ENCODE measurements at places on chromosomes 11 and 22.

DNA sequence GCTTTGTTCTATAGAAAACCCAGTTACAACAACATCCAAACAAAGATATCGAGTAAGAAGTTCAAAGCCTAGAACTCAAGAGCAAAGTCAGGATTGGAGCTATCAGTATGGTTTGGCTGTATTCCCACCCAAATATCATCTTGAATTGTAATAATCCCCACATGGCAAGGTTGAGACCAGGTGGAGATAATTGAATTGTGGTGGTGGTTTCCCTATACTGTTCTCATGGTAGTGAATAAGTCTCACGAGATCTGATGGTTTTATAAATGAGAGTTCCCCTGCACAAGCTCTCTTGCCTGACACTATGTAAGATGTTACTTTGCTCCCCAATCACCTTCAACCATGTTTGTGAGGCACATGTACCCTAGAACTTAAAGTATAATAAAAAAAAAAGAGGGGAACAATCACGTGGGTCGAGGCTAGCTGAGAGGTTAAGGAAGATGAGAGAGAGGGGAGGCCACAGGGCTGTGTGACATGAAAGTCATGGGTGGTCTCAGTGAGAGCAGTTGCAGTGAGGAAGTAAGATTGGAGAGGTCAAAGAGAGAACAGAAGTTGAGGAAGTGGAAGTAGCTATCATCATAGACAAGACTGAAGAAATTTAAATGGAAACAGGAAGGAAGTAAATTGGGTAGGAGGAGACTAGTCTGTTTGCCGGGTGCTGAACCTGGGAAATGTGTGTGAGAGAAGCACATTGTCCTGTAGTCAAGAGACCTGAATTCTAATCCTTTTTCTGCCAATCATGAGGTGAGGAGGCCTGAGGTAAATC, 80.1 kb upstream of the CD44 start:
- H3K4me3 ChIP-seq: no peak overlapping the region
- no peaks in the 10 kb centered on the region for H3K36me3 ChIP-seq
- H3K27ac ChIP-seq: no peak overlapping the region
- H3K27me3 ChIP-seq: no peaks in the 10 kb centered on the region
- no peak for DNase-seq

GRCh38 chr11:8532475-8532874, 61.6 kb downstream of the STK33 start:
- no peak overlapping the region for H3K27ac ChIP-seq
- H3K4me3 ChIP-seq: no peak overlapping the region
- no peak for DNase-seq
- H3K27me3 ChIP-seq: no peaks in the 10 kb centered on the region

GRCh38 chr11:77455740-77456139, 18.2 kb downstream of the PAK1 start:
- DNase-seq: no peak
- no peaks in the 10 kb centered on the region for H3K27me3 ChIP-seq
- H3K27ac ChIP-seq: no peak overlapping the region
- no peaks in the 10 kb centered on the region for H3K36me3 ChIP-seq

DNA sequence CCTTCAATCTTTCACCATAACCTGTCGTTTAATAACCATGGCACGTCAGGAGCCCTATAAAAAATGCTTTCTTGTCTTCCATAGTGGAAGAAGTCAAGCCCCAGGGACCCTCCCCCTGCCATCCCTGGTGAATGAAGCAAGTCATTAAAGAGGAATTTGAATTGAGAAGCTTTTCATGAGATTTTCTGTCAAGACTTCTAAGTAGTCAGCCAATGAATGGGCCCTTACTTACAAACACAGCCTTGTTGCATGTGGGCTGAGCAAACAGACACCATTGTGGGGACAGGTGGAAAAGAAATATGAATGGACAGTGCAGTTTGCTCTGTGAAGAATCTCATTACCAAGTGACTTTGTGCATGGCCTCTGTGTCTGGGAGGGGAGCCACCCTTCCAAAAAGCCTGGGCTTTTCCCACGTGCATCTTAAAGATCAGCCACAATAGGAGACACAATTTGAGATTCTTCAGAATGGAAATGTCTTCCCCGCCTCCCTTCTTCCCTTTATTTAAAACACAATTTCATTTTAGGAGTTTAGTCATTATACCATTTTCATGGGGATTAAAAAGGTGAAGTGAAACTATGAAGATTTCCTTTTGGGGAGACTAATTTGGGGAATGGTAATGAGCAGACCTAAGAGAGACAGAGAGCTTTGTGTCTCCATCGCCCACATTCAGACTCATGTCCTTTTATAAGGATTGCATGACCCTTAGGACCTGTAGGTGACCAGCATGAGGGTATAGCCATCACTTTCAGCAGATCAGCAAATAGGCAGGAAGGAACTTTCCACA, 152.0 kb downstream of the LRRC4C start:
- H3K4me3 ChIP-seq: no peak overlapping the region
- H3K27me3 ChIP-seq: no peaks in the 10 kb centered on the region
- no peaks in the 10 kb centered on the region for H3K36me3 ChIP-seq
- no peaks in the 10 kb centered on the region for H3K4me1 ChIP-seq
- H3K27ac ChIP-seq: no peak overlapping the region

- H3K36me3 ChIP-seq: no peaks in the 10 kb centered on the region
- H3K4me3 ChIP-seq: no peak overlapping the region
- H3K27me3 ChIP-seq: peaks cover 56% of the 10 kb centered on the region
- no peak overlapping the region for H3K27ac ChIP-seq
- peaks cover 26% of the 10 kb centered on the region for H3K4me1 ChIP-seq
Observed at GRCh38 chr22:35521358-35522224, 19.0 kb upstream of the RASD2 start.

DNA sequence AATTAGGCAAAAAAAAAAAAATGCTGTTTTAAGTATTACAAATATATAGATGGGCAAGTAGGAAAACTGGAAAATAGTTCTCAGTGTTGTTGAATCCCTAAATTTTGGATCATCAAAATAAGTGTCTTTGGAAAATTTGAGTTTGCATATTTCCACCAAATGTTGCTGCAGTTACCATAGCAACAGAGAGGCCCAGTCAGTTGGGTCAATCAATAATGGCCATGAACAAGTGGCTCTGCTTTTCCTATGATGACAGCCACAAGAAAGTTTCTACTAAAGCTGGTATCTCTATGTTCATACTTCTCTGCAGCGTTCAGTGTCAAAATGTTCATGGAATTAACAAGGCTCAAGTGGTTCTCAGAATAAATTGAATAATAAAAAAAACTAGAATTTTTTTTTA, 79.1 kb downstream of the SERGEF start:
- peaks cover 5% of the 10 kb centered on the region for H3K36me3 ChIP-seq
- no peaks in the 10 kb centered on the region for H3K27me3 ChIP-seq
- H3K4me1 ChIP-seq: no peaks in the 10 kb centered on the region
- H3K27ac ChIP-seq: no peak overlapping the region
- H3K4me3 ChIP-seq: no peak overlapping the region

DNA sequence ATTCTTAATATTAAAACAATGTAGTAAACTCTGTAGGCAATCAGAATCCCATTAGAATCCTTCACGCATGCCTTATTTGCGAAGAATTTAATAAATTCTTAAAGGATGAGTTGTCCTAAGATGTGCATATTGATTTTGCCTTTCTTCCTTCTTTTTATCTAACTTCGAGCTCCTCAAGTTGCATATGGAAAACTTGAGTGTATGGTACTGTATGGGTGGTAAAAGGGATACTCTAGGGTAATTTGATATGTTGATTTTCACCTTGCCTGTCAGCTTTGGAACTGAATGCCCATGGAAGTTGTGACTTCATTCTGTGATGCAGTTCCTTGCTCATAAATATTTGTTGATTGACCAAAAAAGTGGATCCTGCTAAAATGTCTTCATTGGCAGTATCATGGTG, 193.8 kb downstream of the DDX10 start:
- H3K4me3 ChIP-seq: no peak overlapping the region
- H3K27me3 ChIP-seq: no peaks in the 10 kb centered on the region
- H3K4me1 ChIP-seq: peaks cover 5% of the 10 kb centered on the region
- H3K36me3 ChIP-seq: no peaks in the 10 kb centered on the region

- H3K27me3 ChIP-seq: no peaks in the 10 kb centered on the region
- no peaks in the 10 kb centered on the region for H3K4me1 ChIP-seq
- no peak for DNase-seq
- H3K36me3 ChIP-seq: no peaks in the 10 kb centered on the region
- no peak overlapping the region for H3K4me3 ChIP-seq
Observed at GRCh38 chr11:71843858-71844257, 10.9 kb downstream of the DEFB108B start.

DNA sequence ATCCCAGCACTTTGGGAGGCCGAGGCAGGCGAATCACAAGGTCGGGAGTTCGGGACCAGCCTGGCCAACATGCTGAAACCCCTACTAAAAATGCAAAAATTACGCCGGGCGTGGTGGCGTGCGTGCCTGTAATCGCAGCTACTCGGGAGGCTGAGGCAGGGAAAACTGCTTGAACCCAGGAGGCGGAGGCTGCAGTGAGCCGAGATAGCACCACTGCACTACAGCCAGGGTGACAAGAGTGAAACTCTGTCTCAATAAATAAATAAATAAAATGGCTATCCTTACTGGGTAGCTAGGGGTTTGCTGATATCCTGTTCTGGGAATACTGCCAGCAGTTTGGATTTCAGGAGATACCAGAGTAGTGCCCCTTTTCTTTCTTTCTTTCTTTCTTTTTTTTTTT, 2.4 kb upstream of the RBM14 start:
- no peak overlapping the region for H3K27ac ChIP-seq
- DNase-seq: no peak
- no peak overlapping the region for H3K4me3 ChIP-seq
- peaks cover 23% of the 10 kb centered on the region for H3K4me1 ChIP-seq
- no peaks in the 10 kb centered on the region for H3K36me3 ChIP-seq
- no peaks in the 10 kb centered on the region for H3K27me3 ChIP-seq

DNA sequence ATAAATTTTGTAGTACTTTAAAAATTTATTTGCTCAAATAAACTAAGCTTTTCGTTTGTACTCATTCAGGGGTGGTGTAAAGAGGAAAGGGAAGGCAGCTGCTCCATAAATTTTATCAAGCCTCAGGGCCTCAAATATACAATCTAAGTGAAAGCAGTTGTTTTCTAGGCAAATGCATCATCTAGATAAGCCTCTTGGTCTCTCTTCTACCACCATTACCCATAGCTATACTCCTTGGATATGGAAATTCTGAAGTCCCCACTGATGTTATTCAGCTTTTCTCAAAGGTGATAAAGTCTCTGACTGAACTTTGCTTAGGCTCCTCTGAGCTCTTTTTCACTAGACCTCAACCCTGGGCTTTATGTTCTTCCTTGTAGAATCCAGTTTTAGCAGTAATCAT, 1313.1 kb downstream of the JRKL start:
- DNase-seq: no peak
- no peaks in the 10 kb centered on the region for H3K4me1 ChIP-seq
- no peak overlapping the region for H3K27ac ChIP-seq
- H3K27me3 ChIP-seq: no peaks in the 10 kb centered on the region
- H3K36me3 ChIP-seq: no peaks in the 10 kb centered on the region
- H3K4me3 ChIP-seq: no peak overlapping the region

- peaks cover 84% of the 10 kb centered on the region for H3K36me3 ChIP-seq
Observed at GRCh38 chr22:31275018-31275417, 17.3 kb downstream of the PIK3IP1 start.

- no peak overlapping the region for H3K27ac ChIP-seq
- H3K36me3 ChIP-seq: no peaks in the 10 kb centered on the region
- H3K4me3 ChIP-seq: no peak overlapping the region
Observed at GRCh38 chr11:9320047-9320446, 5.7 kb upstream of the TMEM41B start.

GRCh38 chr11:100928426-100928825, 201.2 kb downstream of the PGR start:
- H3K27ac ChIP-seq: no peak overlapping the region
- no peak overlapping the region for H3K4me3 ChIP-seq
- no peaks in the 10 kb centered on the region for H3K27me3 ChIP-seq
- H3K36me3 ChIP-seq: no peaks in the 10 kb centered on the region

- no peaks in the 10 kb centered on the region for H3K4me1 ChIP-seq
- DNase-seq: no peak
- H3K4me3 ChIP-seq: no peak overlapping the region
- no peaks in the 10 kb centered on the region for H3K27me3 ChIP-seq
Observed at GRCh38 chr11:79199729-79200354, 241.0 kb downstream of the TENM4 start.
